Activated naive CD8-positive, alpha-beta T cell treated with anti-CD3 and anti-CD28 coated beads, Interleukin-2, amount 10 ng/mL, durations not matched to agents 7 days and 5 days (primary cell): ENCODE measurements at places on chromosomes 6 and 20. TPM values are rescaled to one million over a fixed set of nuclear protein-coding genes. Genes with fewer than 3 reads are reported as not detected.

GRCh38 chr6:105458551-105458950 lies 55.7 kb upstream of the PREP start:
- no peak for DNase-seq

- no peak for DNase-seq
Observed at GRCh38 chr6:87828044-87828443, 126.0 kb upstream of the AKIRIN2 start.

GRCh38 chr6:111993342-111993741 lies 60.6 kb upstream of the CCN6 start:
- DNase-seq = no peak

DNA sequence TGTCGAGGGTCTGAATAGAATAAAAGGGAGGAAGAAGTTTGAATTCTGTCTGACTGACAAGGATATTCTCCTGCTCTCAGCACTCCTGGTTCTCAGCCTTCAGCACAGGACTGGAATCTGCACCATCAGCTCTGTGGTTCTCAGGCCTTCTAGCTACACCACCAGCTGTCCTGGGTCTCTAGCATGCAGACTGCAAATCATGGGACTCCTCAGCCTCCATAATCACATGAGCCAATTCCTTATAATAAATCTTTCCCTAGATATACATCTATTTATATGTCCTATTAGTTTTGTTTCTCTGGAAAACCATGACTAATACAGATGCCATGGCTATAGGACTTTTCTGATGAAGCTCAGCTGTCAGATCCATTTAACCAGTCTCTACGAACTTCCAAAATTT lies 132.8 kb upstream of the ECI2 start:
- DNase-seq = no peak

GRCh38 chr20:64100946-64101688 lies 6.2 kb downstream of the NPBWR2 start:
- no peak for DNase-seq

- DNase-seq = no peak
Observed at GRCh38 chr6:15042938-15043337, 202.9 kb upstream of the JARID2 start.

DNA sequence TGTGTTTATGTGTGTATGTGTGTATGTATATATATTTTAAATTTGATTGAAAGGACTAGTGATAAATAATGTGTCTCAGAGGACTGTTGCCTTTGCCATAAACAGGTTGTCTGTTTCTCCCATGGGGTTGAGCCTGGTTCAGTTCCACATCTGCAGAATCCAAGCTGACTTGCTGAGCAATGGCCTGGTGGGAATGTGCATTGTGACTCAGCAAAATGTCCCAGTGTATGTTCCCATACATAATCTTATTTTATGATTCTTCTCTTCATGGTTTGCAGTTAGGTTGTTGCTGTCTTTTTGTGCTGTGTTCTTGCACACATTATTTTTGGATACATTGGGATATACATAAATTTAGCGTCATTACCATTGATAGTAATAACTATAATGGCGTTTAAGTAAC lies 115.6 kb upstream of the SLC24A3 start:
- no peak for DNase-seq

- no peak for DNase-seq
Observed at GRCh38 chr20:53426766-53427312, 166.8 kb downstream of the ZNF217 start.

DNA sequence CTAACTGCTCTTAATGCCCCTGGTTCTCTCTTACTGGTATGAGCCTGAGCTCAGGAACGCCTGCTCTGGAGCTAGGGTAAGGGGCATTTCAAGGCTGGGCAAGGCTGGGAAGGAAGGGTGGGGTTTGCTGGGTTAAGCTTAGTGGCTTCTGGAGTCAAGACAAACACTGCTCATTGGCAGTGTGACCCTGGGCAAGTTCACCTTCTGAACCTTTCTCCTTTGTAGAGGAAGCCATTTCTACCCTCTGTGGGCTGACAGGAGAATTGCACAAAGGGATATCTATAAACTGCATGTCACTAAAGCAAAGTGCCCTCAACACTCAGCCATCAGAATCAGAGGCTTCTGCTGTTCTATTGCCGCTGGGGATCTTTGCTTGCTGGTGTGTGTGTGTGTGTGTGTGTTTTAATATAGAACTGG lies 20.3 kb upstream of the LRRN4 start:
- no peak for DNase-seq

GRCh38 chr6:42565823-42566613 lies 2.2 kb downstream of the UBR2 start:
- no peak for DNase-seq

Gene SIRT5
- 15.9 TPM for total RNA-seq

Gene EPB41L1
- total RNA-seq = not detected

Gene CCN6
- not detected for total RNA-seq

Gene OPRM1
- not detected for total RNA-seq

Gene C20orf202
- total RNA-seq = 0.25 TPM

Gene GRM1
- total RNA-seq = not detected

Gene DEFB132
- not detected for total RNA-seq

Gene LY6G5C
- total RNA-seq = 4.6 TPM

Gene SEMG1
- total RNA-seq = not detected

Gene VSTM2L
- total RNA-seq = not detected
